GM10248 (cell line): ENCODE measurements at places on chromosomes 4 and X.

DNA sequence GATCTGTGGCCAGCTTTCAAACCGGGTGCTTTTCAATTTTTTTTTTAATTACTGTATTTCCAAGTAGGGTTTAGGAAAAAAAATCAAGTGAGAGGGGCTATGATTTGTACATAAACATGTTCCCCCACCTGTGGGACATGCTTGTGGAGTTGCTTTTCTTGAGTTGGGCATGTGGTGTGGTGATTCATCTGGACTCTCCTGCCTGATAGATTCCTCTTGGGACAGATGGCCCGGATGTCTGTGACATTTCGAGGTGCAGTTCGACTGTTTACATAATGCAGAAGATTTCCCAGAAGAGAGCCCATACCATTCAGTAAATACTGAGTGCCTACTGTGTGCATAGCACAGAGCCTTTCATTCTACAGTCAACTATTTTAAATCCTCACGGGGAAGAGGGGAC lies 49.9 kb downstream of the DOCK11 start:
- DNase-seq = no peak

- DNase-seq = peak; percentile 9
These were observed 393.8 kb upstream of the GNPDA2 start for GRCh38 chr4:45120163-45120562.

DNA sequence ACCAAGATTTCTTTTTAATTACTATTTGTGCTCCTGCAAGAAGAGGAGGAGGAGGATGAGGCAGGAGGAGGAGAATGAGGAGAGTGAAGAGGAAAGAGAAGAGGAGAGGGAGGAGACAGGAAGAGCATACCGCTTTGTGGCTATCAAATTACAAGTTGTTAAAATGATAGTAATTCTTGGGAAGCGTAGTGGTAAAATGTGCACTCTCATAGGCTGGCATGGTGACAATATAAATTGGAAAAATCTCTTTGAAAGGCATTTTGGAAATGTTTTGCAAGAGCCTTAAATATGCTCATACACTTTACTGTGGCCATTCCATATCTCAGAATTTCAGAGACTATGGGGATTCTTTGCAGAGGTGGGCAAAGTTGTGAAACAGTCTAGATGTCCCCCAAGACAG lies 53.2 kb downstream of the MXRA5 start:
- no peak for DNase-seq

GRCh38 chrX:1336948-1337779 lies 579 bp downstream of the IL3RA start:
- peak; percentile 24 for DNase-seq

DNA sequence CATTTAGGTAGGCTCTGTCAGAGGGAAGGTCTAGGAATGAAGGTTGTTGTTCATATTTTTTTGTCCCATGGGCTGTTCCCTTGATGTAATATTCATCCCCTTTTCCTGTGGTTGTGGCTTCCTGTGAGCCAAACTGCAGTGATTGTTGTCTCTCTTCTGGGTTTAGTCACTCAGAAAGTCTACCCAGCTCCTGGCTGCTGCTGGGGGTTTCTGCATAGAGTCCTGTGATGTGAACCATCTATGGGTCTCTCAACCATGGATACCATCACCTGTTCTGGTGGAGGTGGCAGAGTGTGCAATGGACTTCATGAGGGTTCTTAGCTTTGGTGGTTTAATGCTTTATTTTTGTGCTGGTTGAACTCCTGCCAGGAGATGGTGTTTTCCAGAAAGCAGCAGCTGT lies 122.8 kb downstream of the ZC4H2 start:
- no peak for DNase-seq

DNA sequence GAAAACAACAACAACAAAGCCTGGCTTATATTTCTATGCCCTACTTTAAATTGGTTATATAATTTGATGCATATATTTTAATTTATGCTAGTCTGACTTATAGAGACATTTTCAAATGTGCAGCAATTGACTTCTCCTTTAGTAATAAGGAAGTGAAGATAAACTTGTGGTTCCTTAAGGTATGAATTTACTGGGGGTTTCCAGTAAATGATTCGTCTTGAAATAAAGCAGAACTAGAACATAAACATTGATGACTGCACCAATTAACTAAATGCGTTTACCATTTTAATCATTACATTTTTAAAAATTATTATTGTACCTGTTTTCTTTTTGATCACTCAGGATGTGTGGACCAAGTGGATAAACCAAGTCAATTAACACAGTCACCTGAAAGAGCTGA lies 99.6 kb upstream of the CCSER1 start:
- DNase-seq = peak; percentile 16

DNA sequence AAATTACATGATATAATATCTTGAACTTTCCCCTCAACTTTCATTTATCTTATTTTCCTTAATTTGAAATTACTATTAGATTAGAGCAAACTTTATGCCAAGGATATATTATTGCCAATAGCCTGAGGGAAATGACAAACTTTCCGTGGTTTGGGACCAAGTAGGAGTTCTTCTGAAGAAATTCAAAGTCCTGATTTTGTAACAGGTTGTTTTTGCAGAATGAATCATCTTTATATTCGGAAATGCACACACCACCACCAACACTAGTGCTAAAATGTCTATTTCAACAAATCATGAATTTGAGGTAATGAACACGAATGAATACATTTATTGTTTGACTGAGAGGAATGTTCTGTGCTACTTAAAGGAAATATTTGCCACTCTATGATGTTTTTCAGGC lies 226.7 kb downstream of the GRIA2 start:
- DNase-seq = no peak

GRCh38 chr4:182264139-182264752 lies 21.0 kb downstream of the TENM3 start:
- DNase-seq = no peak

DNA sequence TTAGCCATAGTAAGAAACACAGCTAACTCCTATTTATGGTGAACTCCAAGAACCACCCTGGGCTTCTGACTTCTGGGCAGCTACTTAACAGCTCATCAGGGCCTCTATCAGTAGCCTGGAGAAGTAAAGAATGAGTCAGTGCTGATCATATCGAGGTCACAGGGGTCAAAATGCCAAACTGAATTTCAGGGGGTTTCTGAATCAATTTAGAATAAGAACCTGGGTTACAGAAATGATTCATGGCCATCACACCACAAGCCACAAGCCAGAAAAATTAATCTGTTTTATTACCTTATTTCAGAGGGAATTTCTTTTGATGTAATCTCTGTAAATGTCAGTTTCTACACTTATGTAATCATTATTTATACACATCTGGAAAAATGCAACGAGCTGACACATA lies 64.4 kb downstream of the CHST7 start:
- DNase-seq = peak; percentile 21

DNA sequence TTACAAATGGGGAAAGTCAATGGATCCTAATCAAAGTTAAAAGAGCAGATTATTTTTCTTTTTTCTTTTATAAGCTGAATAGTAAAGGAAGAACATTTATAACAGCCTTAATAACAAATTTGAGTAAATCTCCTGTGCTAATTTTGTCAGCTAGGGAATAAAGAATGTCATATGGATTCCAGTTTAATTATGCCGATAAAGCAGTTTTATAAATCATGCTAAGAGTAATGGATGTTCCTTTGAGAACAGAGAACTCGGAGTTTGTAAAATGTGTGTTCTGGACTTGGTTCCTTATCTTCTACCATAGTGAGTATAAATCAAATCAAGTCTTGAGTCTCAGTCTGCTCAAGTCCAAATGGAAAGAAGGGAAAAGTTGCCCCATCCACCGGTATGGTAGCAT lies 180.3 kb upstream of the FTHL17 start:
- DNase-seq = no peak

DNA sequence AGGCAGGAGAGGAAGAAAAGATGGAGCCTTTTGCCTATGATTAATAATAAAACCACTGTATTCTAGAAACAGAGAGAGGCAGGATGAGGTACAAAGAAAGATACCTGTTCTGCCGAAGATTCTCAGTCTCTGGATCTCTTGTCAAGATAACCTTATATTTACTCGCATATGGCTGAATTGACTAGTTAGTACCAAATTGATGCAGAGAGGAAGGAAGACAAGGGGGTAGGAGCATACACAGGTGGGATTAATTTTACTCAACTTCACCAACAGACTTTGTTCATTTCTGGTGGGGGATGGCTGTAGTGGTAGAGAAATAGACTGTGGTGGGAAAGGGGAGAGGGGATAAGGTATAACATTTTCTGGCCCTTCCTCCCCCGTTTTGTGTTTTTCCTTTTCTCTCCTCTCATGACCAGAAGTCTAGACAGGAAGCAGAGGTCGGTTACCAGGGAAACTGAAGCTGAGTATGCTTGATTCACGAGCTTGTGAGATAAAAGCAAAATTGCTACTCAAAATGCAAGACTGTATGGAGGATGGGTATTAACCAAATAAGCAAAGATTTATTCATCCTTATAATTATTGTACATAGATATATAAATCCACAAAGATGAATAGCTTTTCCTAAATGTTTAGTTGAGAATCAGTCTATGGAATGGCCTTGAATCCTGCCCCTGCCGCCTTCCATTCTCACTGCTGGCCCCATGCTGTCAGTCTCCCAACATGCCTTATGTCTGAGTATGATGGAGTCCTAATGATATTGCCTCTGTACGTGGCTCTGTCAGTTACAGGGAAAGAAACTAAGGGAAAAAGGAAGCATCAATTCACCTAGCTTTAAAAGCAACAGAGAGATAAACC lies 17.8 kb upstream of the PAGE2B start:
- DNase-seq = no peak

GRCh38 chr4:26992657-26993361 lies 132.2 kb downstream of the STIM2 start:
- peak; percentile 60 for DNase-seq

DNA sequence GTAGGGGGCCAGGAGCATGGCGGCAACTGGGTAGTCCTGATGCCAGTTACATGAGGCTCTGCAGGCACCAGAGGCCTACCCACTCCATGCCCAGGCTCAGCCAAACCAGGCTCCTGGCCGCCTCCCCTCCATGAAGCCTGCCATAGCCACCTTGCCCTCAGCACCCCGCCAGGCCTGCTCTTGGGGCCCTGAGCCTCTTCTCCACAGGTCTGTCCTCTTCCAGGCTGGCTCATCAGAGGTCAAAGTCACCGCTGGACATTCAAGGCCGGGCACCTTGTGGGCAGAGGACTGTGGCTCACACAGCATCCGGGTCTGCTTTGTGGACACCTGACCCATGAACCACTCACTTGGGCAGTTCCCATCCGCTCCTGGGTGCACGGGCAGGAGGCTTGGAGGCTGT lies 60.0 kb upstream of the AFAP1 start:
- DNase-seq = no peak

DNA sequence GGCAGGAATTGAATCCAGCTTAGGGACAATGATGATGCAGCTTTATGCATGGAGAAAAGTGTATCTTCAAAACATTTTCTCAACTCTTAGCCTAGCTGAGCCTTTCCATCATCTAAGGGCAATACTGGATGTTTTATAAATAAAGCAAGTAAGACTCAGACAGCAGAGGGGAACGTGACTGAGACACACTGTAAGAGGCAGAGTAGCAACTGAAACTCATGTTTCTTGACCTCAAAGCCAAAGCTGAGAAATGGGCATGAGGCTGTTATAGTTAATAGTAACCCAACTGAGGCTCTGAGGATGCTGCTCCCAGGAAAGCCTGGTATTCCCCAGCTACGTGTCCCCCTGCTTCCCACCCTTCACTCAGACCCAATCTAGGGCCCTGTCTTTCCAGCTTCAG lies 44.6 kb downstream of the ARHGEF9 start:
- no peak for DNase-seq

DNA sequence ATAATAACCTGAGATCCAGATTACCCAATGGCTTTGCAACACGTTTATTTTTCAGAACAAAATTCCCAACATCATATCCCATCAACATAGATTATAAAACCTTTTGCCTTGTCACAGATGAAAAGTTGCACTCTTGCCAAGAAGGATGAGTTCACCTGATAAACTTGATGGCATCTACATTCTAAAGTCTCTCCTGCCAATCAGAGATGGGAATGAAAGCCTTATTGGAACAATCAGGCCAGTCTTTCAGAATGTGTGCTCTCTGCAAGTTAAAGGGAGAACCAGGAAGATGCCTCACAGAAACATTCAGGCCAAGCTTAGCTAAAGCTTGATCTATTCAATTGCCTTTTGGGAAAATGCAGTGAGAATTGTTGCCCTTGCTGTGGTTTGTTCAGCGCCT lies 1.3 kb downstream of the LPAR4 start:
- DNase-seq = no peak

DNA sequence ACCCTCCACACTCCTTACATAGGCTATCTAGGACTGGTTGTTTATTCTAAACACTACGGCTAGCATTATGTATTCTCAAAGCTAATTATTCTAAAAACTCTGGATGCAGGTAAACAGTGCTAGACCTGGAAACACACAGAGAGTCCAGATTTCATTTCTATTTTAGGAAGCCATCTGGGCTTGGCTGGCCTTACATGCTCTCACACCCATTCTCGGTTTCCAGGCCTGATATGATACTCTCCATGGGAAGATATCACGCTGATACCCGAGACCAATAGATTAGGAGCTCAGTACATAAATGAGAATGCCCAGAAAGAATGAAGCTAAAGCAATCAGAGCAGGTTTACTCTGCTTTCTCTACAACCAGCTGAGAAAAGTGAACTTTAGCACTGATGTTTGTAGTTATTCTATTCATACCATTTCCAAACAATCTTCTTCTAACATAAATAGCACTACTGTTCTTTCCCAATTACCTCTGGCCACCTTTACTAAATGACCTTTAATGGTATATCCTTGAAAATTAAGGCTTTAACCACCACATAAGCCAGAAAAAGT lies 973.3 kb downstream of the PCDH18 start:
- DNase-seq = no peak

DNA sequence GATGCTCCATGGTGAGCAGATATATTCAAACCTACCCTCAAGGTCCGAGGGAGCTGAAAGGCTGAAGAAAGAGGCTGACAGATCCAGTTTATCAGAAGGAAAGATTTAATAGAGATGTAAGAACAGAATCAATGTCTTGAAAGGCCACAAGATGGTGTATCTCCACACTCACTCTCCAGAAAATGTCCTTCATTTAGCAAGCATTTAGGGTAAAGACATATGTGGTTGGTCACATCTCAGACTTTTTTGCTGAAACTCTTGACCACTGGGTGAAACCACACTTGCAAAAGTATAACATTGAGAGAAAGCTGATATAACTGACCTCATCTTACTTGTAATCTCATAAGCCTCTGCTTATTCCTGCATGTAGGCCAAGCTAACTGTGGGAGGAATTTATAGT lies 745.8 kb upstream of the GALNTL6 start:
- DNase-seq = no peak

DNA sequence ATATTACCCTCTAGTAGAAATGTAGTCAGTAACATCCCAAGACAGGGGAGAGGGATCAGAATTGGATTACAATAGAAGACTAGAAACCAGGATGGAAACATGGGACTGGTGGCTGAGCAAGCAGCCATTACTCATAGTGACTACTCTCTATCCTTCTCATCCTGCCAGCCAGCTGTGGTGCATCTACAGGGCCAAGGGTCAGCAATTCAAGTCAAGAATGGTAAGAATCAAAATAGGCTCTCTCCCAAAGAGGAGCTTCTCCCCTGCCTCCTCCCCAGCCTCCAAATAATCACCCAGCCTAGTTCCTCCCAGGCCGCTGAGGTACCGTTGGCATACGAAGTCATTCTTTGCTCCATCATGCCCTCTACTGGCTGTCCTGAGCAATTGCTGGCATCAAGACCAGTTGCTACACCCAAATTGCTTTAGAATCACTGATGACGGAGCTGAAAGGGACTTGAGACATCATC lies 19.4 kb downstream of the AWAT2 start:
- DNase-seq = peak; percentile 50

- no peak for DNase-seq
These were observed 226.3 kb downstream of the KCNIP4 start for GRCh38 chr4:21722157-21722839.

GRCh38 chr4:153927451-153927850 lies 138.6 kb upstream of the SFRP2 start:
- no peak for DNase-seq
